Heart left ventricle (tissue), 16 donors: ENCODE measurements at places on chromosomes 3 and 15. TPM values are rescaled to one million over a fixed set of nuclear protein-coding genes. Genes with fewer than 3 reads are reported as not detected.

GRCh38 chr3:71153713-71154112 lies 429.8 kb downstream of the FOXP1 start:
- DNase-seq = no peak

GRCh38 chr3:143824735-143825385 lies 23.4 kb downstream of the SLC9A9 start:
- DNase-seq = no peak

DNAH1 gene
- 2.8 TPM for total RNA-seq

DNA sequence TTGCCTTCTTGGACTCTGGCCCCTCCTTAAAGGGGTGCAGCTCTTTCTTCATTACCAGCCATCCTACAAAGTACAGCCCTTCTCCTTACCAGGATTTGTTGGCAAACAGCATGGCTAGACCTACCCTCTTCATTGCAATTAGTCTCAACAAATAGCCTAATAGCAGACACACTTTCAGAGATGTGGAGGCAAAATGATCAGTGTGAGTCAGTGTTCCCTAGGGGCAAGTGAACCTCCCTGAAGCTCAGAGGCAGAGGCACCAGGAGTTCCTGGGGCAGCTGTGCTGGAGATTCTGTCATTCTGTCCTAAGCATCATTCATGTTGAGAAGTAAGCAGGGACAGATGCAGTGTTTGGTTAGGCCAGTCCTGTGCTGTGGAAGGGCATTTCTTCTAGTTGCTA lies 14.6 kb upstream of the MECOM start:
- no peak for DNase-seq

DNA sequence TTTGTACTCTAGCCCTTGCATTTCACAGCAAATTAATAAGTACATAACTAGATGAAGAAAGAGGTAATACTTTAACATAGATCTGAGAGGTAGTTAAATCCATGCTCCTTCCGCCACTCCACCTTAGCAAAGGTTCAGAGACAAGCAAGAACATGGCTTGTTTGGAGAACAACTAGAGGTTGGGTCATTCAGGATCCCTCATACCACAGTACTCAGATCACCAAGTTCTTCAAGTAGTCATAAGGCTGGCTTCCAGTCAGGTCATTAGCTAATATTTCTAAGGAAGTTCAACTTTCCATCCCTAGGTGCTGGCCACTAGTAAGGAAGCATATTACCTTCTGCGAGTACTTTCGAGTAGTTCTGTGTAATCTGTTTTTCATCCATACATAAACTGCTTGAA lies 44.1 kb downstream of the CD200R1 start:
- DNase-seq = no peak

- DNase-seq = no peak
Measured at GRCh38 chr3:149701977-149702350, 44.1 kb upstream of the WWTR1 start.

CYP1A1 gene
- 0.26 TPM for total RNA-seq
